Activated CD8-positive, alpha-beta memory T cell treated with anti-CD3 and anti-CD28 coated beads for 1 hour (primary cell): ENCODE measurements at places on chromosomes 7 and 10.
A peak's percentile ranks its signal among the peaks of the same experiment; 100 is the strongest.

DNA sequence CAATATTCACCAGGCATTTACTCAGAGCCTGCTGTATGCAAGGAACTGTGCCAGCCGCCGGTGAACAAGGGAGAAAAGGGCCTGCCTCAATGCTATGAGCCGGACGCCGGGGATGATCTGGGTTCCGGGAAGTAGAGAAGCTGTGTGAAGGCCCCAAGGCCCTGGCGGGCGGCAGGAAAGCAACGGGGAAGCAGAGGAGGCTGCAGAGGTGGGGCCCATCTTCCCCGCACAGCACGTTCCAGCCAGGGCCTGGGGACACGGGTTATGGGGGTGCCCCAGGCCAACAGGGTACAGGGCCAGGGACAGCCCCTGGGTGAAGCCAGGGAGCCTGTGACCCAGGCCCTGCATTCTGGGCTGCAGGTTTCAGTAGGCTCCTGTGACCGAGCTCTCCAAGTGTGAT lies 179.3 kb downstream of the MAD1L1 start:
- no peak for DNase-seq

DNA sequence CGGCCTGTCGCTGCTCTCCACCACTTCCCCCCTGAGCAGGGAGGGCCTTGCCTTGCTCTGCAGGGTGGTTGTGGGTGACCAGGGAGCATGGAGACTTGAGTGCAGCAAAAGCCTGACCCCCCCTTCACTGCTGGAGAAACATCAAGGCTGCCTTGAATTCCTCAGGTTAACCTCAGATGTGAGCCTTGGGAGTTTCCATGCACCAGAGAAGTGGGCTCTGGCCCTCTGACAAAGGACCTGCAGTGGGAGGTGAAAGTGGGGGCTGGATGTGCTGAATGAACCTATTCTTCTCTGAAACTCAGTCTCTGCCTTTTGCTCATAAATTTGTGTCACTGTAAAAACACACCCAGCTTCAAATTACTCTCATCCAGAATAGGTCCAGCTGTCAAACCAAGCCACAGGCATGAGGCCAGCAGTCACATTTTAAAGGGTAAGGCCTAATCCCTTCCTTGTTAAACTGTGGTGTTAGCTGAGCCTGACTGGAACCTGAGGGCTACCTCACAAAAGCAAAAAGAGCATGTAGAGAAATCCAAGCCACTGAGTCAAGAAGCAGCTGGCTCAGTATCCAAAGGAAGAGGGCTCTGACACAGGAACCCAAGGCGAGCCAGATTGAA lies 356.8 kb downstream of the CCSER2 start:
- no peak for DNase-seq

- DNase-seq = no peak
These were observed 175.7 kb downstream of the LRRN3 start for GRCh38 chr7:111266613-111267012.

DNA sequence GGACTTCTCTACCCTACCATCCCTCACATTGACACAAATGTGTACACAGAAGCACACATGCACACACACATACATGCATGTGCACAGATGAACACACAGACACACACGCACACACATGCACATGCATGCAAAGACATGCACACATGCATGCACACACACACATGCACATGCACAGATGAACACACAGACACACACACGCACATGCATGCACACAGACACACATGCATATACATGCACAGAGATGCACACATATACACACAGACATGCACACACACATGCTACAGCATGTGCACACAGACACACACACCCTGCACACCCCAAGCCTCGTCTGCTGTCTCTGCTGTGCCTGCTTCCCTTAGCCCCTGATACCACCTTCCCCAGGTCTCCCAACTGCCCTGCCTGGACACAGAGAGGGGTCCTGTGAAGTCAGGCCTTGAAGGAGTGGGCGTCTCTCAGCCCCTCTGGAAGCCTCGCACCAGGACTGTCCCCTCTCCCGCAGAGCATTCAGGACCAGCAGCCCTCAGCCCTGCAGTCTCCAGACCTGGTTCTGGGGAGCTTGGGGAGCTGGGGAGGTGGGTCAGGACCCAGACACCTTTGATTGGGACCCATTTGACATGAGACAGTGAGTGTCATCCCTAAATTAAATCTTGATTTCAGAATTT lies 181.8 kb downstream of the DNAJB6 start:
- no peak for DNase-seq

DNA sequence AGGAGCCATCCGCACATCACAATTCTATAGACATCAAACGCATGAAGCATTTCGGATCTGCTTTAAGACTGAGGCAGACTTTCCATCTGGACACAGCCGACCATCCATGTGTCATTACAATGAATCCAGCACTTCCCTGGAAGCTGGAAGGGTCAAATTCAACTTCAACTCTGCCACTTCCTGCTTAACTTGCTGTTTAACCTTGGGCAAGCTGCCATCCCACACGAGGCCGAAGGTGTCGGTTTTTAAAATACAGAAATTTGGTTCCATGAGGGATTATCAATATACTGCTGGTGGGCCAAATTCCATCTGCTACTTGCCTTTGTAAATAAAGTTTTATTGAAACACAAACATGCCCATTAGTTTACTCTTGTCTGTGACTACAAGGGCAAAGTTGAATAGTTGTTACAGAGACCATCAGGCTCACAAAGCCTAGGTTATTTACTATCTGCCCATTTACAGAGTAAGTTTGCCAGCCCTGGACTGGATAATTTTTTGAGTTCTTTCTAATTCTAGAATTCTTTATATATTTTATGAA lies 134.6 kb downstream of the FAM204A start:
- DNase-seq = no peak

DNA sequence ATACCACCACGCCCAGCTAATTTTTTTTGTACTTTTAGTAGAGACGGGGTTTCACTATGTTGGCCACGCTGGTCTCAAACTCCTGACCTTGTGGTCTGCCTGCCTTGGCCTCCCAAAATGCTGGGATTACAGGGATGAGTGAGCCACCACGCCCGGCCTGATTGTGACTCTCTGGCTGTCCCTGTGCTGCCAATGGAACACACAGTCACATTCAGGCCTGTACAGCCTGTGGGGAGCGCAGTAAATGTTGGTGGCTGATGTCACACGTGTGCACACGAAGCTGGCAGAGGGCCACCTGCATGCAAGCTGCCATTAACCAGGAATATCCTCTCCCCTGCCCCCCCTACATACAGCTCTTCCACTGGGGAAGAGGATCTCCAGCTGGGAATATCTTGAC lies 22.1 kb downstream of the POLL start:
- no peak for DNase-seq

DNA sequence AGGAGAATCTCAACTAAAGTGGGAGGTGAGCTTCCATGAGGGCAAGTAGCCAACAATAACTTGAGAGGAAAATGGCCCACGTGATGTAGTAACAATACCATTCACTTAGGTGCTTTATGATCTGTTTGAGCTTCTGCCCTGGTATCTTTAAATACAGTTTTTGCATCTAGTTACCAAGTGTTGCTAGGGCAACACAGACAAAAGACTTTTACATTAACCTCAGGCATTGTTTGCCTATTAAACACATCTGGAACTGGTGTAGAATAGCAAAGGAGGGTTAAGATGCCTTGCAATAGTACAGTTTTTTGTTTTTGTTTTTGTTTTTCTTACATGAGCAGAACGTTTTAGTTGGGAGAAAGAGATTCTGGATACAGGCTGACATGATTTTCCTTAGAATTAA lies 97.7 kb upstream of the MTPN start:
- no peak for DNase-seq

GRCh38 chr10:30625080-30625479 lies 4.5 kb downstream of the LYZL2 start:
- DNase-seq = no peak

- DNase-seq = peak; percentile 11
These were observed 3.6 kb downstream of the NXPH1 start for GRCh38 chr7:8436965-8437364.

DNA sequence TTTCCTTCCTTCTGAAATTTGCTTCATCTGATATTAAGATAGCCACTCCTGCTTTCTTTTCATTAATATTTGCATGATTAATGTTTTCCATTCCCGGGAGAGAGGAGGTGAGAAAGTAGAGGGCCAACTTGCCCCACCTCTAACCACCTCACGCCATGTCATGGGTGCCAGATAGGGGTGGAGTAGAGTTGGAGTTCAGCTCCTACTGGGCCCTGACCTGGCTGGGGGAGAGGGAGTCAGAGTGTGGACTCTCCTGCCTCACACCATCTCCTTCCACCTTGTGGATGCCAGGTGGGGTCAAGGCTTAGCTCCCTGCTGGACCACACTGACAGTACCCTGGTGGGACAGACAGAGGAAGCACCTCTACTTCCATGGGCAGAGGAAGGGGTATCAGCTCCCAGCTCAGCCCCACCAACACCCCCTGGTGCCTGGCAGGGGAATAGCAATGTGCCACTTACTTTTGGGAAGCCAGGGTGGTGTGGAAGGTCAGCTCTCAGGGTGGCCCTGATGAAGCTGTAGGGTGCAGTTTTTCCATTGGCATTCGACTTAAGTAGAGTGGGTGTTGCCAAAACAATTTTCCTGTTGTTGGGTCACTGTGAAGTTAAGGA lies 28.0 kb downstream of the CHST12 start:
- DNase-seq = no peak

- DNase-seq = no peak
These were observed 63.7 kb upstream of the BAIAP2L1 start for GRCh38 chr7:98464558-98464940.

DNA sequence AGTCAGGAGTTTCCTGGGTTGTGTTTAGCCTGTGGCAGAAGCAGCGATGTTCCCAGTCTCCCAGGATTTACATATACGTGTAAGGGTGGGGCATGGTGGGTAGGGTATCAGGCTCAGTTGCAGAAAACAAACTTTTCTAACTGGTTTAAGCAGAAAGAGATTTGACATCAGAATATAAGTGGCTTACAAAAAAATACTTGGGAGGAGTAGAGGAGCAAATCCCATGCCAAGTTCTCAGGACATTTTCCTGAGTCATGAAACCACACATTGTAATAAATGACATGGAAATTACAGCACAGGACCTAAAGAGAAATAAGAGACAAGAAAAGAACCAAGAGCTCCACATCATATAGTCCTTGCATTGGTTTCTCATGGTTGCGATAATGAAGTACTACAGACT lies 26.2 kb upstream of the FRMD4A start:
- DNase-seq = no peak
